ENCODE measurements at places on chromosomes 1 and 21.

DNA sequence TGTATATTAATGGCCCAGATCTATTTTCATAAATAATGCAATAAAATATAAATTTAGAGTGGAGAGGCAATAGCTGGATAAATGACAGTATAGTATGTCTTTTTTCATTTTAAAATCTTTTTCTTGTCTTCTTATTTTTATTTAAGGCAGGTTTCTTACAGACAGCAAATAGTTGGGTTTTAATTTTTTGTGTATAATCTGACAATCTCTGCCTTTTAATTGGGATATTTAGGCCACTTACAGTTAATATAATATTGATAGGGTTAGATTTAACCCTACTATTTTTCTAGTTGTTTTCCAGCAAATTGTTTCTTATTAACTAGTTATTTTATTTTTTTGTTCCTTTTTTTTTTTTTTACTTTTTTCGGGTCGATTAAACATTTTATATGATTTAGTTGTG is 23.3 kb upstream of the KCTD3 start:
- DNase-seq = no peak

GRCh38 chr1:199808110-199808870 is 219.2 kb upstream of the NR5A2 start:
- peak; percentile 21 for DNase-seq

DNA sequence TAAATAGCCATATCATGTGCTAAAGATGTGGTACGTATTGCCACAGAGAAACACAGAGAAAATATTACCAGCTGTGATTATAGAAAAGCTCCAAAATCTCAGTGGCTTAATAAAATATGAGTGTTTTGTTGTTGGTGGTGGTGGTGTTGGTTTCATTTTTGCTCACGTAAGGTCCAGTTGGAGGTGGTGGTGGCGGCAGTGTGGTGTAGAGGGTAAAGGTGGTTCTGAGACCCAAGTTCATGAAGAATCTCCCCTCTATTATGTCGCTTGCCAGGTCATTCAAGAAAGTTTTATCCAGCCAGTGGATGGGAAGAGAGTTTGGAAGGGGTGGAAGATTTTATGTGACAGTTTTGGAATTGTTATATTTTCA is 217.6 kb upstream of the SAMSN1 start:
- DNase-seq = no peak

DNA sequence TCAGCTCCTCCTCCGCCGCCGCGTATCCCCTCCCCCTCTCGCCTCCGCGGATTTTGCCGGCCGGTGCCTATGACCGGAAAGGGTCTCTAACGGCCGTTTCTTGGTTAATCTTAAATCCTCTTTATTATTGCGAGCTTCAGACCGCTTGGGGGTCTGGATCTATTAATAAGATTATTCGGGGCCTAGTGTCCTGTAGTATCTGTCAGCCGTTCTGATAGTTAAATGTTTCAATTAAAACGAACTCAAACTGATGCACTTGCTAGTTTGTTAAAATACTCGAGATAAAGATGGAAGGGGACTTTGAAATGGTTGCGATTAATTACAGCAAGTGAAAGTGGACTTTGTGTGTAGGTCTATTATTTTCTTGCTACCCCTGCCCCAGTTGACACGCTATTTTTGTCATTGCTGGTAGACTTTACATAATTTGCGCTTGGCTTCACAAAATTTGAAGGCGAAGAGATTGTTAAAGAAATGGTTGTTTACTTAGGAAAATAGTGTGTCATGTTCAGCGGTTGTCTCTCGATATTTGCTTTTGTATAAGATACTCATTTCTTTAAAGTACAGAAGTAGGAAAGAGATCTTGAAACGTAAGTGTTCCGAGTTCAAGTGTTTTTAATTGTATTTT is 779 bp downstream of the SON start:
- DNase-seq = peak; percentile 32

DNA sequence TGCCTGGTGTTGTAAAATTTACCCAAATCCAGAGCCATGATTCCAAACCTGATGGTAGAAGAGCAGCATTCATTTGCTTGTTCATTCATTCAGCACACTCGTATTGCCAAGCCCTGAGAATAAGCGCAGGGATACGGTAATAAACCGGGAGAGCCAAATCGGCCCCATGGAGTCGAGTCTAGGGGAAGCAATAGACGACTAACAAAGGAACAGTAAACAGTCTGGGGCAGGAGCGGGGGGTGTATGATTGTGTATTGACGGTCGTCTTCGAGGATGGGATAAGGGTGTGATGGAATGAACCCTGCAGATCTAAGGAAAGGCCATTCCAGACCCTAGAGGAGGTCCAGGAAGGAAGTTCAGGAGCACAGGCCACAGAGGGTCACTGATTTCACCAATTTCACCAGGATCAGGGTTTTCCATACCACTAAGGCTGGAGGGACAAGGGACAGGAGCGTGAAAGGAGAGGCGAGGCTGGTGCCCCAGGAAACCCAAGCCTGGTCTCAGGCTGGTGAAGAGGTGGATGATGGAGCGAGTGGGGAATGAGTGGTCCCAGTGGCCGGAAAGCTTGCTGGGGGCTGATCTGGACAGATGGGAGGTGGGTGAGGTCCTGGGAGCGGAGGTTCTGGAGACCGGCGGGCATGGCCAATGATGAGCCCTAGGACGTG is 61.1 kb upstream of the PDE9A start:
- DNase-seq = no peak

GRCh38 chr1:215166886-215167285 is 84.3 kb downstream of the KCNK2 start:
- no peak for DNase-seq

Data from NCI-H69 (cell line).